ENCODE measurements at places on chromosomes 3 and 15.

DNA sequence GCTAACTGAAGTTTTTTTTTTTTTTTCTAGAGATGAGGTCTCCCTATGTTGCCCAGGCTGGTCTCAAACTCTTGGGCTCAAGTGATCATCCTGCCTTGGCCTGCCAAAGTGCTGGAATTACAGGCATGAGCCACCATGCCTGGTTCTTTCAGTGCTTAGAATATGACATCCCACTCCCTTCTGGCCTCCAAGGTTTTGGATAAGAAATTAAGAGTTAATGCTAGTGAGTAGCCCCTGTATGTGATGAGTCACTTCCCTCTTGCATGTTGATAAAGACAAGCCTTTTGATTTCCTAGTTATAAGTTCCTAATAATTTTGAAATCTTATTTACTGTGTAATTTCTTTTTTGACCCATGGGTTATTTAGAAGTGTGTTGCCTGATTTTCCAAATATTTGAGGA is 35.7 kb upstream of the DNAJC19 start:
- no peak for DNase-seq

DNA sequence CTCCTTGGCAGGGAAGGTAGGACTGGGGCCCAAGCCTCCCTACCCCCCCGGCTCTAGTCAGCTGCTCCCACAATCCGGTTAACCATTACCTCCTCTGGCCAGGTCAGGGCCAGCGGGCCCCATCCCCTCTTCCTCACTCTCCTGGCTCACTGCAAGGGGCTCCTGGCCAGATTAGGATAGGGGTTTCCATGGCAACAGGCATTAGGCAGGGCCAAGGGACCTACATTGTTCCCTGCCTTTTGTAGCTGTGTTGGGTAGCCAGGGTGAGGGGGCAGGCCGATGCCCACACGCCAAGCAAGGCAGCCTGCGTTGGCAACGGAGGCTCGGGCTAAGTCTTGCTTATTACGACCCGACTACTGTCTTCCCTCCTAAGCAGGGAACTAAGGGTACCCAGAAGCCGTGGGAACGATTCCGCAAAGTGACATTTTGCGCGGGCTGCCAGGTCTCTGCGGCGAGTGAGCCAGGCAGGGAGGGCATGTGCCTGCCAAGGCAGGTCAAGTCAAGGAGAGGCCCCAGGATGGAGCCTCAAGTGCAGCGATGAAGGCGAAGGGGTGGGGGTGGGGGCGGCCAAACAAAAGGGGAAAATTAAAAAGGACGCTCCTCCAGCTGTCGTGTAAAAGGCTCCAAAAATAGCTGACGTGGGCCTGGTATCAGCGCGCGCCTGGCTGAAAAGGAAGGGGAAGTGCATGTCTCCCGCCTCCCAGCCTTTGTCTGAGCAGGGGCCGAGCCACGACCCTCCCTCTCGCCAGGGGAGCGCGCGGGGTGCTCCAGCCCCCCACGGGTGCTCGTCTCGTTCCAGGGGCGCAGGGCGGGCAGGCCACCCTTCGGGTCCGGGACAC is 919 bp downstream of the IDH2 start:
- peak; percentile 28 for DNase-seq

DNA sequence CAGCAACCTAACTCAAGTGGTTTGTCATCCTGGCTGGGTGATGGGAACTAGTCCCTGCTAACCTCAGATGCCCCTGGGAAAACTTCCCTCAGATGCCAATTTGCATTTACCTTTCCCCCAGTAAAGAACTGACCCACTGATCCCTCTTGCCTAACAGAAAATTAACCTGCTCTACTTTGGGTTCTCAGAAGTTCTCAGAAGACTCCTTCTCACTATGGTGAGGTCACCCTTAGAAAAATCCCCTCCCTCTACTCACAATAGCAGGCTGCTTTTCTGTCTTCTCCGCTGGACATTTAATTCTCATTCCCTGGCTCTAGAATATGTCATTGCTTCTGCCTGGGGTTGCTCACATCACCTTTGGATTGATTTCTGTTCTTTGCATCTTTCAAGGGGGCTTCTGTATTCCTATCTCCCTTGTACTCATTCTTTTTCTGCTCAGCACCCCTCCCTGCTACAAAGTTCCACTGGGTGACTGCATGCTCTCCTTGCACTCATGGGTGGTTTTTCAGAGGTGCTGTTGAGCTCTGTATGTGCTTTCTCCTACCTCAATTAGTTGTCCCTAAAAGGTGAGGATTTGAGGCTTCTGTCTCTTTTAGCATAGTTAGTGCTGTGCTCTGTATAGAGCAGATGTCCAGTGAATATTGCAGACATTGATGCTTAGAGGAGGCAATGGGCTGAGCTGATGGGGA is 869 bp downstream of the PLA1A start:
- no peak for DNase-seq

- no peak for DNase-seq
These were observed 176.5 kb upstream of the PFN2 start for GRCh38 chr3:150146991-150147761.

DNA sequence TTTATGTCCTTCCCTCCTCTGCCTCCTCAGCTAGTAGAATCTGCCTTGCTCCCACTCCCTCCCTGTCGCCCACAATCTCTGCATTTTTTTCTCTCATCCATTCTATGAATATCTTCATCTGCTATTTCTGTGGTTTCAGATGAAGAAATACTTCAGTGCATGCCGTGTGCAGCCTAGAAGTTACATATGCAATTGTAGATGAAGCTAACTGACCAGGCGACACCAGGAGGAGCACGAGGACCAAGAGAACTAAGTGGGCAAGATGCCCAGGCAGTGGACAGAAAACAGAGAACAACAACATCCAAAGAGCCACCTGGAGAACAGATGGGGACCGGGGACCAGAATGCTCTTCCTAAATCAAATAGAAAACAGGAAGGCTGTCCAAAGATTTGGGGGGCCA is 121.4 kb upstream of the ATP11B start:
- DNase-seq: no peak

DNA sequence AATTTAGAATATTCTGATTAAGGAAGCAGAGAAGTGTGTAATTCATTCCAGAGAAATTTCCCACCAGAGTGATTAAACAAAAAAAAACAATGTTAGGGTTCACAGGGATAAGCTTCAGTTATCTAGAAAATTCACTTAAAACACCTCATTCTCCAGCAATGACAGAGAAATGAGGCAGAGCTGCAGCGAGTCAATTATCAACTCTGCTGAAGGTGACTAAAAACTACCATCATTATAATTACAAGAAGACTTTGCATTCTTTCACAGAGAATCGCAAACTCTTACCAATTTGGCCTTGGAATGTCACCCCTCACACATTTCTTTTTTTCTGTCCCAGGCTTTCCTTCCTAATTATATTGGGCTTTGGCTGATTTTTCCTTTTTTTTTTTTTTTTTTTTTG is 117.1 kb downstream of the RAB11A start:
- no peak for DNase-seq

GRCh38 chr15:77542491-77543001 is 90.2 kb downstream of the LINGO1 start:
- DNase-seq: no peak

GRCh38 chr3:27568393-27568792 is 84.2 kb upstream of the SLC4A7 start:
- no peak for DNase-seq

- DNase-seq: no peak
These were observed 825.7 kb upstream of the GBE1 start for GRCh38 chr3:82587174-82587573.

All from CD8-positive, alpha-beta memory T cell (primary cell).